ENCODE measurements at places on chromosomes 12 and 14. TPM values are rescaled to one million over a fixed set of nuclear protein-coding genes. Genes with fewer than 3 reads are reported as not detected.
A peak's percentile ranks its signal among the peaks of the same experiment; 100 is the strongest.

The MBIP gene
- 33.7 TPM for total RNA-seq

The ORAI1 gene
- 14.0 TPM for total RNA-seq

DNA sequence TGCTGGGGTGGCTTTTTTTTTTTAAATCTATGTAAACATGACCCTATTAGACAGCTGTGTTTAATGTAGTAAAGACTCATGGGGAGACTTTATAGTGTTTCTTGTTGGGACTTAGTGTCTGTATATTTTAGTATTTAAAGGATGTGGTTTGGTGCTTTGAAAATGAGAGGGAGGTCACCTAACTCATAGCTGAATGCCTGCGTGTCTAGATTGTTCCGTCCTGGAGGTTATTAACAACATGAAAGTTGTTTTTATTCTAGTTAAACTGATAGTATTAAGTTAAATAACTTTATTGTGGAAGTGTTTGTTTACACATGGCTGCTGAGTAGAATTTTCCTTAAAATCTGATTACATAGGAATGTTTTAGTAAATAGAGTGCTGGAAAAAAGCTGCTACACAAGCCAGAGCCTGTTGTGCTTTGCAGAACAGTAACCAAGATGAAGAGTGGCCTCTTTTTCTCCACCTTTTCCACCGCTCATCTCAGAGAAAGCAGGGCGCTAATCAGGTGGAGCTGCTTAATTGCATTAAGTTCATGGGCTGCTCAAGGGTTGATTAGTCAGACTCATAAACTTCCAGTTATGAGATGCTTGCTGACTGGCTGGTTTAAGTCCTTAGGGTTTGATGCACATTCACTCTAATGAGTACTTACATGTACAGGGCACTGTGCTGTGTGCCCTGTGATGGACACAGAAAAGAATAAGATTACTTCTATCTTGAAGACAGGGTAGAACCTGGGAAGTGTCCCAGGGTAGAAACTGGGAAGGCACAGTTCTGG lies 62.7 kb downstream of the FBXO34 start:
- DNase-seq = no peak

- no peak for DNase-seq
Measured at GRCh38 chr12:56153678-56154065, 1.3 kb downstream of the MYL6B start.

- DNase-seq = no peak
Measured at GRCh38 chr14:77043984-77044485, 15.5 kb upstream of the IRF2BPL start.

GRCh38 chr14:86203843-86204242 lies 673.9 kb downstream of the FLRT2 start:
- DNase-seq = no peak

DNA sequence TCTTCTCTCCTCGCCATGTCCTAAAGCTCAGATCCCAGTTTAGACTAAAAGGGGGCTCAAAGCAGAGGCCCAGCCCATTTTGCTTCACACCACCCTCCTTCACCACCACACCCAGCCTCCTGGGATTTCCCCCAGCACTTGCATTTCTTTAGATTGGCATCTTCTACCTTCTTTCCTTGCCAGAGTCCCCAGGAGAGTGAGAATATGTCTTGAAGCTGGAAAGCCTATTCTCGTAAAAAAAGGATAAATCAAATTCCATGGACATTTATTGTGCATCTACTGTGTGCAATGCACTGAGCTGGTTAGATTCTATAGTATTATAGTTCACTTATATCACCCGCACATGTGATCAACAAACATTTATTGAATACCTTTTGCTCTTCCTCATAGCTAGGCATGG lies 10.2 kb downstream of the FBXW8 start:
- DNase-seq = no peak

DNA sequence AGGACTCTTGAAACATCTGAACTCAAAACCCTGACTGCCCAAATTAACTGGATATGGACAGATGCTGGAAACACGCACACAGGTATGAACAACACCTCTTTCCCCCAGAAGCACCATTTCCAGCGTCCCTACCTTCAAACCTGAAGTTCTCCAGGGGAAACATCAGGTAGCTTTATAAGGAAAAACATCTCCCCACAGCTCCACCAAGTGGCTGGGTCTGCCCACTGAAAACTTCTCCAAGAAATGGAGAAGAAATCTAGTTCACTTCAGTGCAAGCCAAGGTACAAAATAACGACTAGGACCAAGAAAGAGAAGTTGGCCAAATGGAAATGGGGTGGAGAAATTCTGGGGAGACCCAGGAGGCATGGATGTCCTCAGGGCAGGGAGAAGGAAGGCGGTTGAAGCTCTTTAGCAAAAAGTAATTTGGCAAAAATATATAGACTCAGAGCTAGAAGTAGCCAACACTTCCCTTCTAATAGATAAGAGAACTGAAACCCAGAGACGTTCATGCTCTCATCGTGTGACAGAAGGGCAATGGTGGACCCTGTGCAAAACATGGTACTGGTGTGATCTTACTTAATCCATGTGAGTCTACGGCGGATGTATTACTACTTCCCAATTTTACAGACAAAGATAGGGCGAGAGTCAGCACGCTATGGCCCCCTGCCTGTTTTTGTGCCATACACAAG lies 10.5 kb upstream of the NUAK1 start:
- DNase-seq = no peak

DNA sequence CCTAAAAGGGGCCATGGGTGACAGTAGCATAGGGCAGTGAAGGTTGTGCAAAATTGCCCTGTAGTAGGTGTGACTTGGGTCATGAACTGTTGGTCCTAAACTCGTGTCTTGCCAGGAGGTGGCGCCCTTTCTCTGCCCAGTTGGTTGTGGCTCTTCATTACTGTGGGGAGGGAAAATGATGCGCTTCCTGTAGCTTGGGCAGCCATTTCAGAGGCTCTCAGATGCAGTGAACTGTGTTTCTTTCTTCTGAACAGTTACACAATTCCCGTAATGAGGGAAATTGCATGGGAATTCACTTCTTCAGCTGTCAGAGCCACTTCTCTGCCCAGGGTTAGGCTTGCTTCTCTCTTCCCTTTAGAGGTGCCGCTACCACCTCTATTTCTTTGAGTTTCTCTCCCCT lies 148.1 kb upstream of the NRXN3 start:
- DNase-seq = peak; percentile 61
